ENCODE measurements at places on chromosomes 6 and 20.

DNA sequence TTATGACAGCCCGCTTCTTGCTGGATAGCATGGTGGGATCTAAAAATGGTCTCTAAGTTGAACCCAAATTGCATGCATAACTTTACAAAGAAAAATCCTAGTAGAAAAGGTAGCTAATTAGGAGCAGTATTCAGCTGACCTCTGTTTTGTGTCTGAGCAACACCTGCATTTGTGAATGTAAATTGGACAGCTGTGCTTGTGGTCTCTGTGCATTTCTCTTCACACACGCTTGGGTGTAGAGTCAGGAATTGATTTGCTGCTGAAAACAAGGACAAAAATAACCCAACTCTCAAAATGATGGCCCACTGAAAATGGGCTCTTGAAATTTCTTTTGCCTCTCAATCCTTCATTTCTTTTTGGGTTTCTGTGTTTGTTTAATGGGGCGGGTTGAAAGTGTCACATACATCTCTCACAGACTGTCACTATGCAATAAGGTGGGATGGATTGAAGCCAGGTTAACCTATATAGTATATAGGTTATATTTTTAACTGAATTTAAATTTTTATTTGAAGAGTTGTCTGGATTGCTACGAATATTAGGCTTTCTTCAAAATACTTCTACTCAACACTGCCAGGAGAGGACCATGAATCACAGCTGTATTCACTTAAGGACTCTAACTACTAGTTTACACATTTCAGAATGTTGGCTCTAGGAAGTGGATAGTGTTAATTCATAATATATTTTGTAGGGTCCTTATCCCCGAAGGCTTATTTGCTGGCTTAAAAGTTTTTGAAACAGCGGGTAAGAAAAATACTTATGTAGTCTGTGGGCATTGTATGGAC lies 46.5 kb downstream of the SOBP start:
- DNase-seq, result no peak

GRCh38 chr6:18473755-18474154 lies 86.6 kb downstream of the RNF144B start:
- no peak for DNase-seq

DNA sequence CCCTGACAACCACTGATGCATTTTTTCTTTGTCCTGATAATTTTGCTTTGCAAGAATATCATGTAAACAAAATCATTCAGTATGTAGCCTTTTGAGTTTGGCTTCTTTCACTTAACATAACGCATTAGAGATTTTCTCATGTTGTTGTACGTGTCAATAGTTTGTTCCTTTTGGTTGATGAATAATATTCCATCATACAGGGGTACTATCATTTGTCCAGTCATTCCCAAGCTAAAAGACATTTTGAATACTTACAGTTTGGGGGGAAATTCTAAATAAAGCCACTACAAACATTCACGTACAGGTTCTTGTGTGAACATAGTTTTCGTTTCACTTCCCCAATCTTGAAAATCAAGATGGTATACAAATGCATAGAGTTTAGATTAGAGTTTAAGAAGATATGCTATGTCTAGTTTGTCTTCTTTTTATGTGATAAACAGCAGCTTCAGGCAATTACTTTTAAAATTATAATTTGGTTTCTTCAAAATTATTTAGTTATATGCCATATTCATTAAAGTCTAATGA lies 5.2 kb downstream of the HAO1 start:
- no peak for DNase-seq

DNA sequence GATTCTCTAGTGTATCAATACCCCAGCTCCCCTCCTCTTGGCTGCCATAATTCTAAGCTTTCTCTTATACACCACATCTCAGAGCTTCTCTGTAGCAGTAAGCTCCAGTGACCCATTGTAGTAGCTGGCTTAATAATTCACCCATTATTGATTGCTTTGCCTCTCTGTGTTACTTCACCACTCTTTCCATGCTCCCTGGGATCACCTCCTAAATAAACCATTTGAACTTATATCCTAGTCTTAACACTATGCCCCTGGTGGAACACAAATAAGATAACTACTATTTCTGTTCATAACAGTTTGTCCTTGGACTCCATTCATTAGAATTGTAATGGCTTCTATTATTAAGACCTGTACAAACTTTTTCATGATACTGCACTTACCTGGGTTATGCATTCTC lies 758.9 kb downstream of the KIF16B start:
- DNase-seq, result no peak

DNA sequence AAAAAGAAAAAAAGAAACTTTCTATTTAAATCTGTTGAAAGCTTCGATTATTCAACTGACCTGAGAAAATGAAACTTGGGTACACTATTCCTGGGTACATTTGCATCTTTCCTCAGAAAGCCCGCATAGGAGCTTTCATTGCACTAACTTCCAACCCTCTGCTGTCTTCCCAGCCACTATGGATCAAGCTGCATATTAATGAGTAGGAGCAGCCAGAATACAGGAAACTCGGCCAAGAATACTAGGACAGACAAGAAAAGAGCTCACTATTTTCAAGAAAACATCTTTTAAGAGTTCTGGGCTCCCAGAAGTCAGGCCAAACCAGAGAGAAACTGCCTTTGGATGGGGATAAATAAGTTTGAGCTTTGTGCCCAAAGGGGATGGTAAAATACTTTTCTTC lies 135.0 kb upstream of the CCDC28A start:
- no peak for DNase-seq

GRCh38 chr6:132300323-132300949 lies 100.8 kb downstream of the MOXD1 start:
- DNase-seq, result no peak

- DNase-seq, result no peak
These were observed 41.1 kb downstream of the AKAP12 start for GRCh38 chr6:151280859-151281258.

DNA sequence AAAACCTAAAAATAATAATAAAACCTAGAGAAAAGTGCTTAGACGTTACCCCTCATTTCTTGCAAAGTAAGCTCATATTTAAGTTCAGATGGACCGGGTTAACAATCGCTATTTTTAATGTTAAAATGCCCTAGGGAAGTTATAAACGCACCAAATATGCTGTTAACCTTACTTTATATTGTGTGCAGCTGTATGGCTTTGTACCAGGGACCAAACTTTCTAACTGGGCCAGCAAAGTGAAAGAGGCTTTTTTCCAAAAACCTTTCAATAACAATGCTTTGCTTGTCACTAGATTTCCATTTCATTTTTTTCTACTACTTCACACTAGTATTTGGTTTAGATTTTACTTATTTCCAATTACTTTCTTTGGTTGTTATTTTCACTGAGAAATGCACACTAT lies 248.5 kb downstream of the FOXC1 start:
- no peak for DNase-seq

GRCh38 chr20:53222932-53223331 lies 250.8 kb downstream of the TSHZ2 start:
- no peak for DNase-seq

DNA sequence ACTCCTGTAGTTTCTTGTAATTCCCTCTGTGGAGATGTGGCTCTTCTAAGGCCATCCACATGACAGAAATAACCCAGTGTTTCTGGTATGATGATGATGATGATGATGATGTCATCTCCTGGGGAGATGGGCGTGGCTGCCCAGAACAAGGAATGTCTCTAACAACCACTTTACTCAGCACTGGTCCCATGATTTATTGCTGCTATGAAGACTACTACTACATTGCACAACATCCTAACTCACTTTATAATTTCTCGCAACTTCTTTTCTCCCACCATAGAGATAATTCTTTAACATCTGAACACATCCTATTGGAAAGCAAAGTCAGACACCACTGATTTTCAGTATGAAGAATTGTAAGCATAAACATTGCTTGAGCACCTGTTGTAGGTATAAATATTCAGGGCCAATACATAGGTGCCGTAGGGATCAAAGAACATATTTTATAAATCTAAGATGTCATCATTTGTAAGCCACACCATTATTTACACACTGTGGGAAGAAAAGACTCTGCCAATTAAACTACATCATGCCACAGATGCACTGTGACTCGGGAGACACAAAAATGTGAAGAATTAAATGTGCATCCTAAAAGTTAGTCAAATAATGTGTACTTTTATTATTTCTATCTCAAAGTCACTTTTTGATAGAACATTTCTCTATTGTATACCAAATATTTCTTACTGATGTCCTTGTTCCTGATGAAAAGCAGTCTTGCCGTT lies 6.4 kb downstream of the TPMT start:
- no peak for DNase-seq

- DNase-seq, result no peak
These were observed 179.0 kb upstream of the CST7 start for GRCh38 chr20:24769878-24770627.

- DNase-seq, result peak; percentile 49
These were observed 3.1 kb downstream of the TNF start for GRCh38 chr6:31578184-31579118.

- no peak for DNase-seq
These were observed 30.5 kb upstream of the RIMS4 start for GRCh38 chr20:44840826-44841225.

DNA sequence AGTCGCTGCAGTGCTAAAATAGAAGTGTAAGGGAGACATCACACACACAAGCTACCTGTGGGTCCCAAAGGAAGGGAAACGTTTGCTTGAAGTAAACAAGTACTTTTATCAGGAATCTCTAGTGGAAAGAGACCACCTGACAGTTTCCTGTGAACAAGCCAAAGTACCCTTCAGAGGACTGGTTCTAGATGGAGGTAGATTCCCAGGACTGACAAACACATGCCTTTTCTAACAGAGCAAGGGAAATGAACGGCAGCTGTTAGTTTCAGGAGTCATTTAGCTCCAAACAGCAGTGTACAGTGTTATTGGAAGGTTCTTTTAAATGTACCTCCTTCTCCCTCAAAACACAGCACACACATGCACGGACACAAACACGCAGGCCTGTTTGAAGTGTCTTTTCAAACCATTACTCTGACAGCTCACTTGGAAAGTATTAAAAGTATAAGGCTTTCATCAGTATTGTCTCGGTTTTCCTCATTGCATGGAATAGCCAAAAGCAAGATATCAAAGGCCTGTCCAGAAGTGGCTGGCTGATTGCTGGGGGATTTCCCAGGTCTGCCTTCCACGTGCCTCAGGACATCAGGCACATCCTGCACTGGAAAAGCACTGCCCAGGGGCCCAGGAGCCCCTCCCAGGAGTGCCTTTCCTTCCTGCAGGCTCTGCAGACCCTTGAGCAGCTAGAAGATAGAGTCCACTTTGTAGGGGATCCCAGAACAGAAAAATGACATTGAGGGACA lies 393.2 kb upstream of the SOX4 start:
- DNase-seq, result no peak

DNA sequence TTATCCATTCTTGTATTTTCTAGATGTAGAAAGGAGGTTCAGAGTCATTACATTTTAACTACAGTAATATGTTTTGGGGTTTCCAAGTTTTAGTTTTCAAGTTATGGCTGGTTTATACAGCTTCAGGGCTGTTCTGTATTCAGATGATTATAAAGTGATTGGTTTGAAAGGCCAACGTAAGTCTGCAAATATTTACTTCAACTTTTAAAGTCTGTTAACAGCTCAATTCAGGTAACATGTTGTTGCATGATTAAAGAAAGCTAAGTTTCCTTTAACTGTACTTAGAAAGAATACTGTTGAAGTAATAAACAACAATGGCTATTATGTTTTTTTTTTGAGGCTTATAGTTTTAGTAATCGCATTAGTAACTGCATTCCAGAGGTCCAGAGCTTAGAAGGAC lies 22.8 kb upstream of the GCLC start:
- no peak for DNase-seq

GRCh38 chr6:124683507-124683906 lies 278.7 kb upstream of the RNF217 start:
- DNase-seq, result no peak

- DNase-seq, result no peak
These were observed 149.3 kb downstream of the UTRN start for GRCh38 chr6:144434308-144434990.

DNA sequence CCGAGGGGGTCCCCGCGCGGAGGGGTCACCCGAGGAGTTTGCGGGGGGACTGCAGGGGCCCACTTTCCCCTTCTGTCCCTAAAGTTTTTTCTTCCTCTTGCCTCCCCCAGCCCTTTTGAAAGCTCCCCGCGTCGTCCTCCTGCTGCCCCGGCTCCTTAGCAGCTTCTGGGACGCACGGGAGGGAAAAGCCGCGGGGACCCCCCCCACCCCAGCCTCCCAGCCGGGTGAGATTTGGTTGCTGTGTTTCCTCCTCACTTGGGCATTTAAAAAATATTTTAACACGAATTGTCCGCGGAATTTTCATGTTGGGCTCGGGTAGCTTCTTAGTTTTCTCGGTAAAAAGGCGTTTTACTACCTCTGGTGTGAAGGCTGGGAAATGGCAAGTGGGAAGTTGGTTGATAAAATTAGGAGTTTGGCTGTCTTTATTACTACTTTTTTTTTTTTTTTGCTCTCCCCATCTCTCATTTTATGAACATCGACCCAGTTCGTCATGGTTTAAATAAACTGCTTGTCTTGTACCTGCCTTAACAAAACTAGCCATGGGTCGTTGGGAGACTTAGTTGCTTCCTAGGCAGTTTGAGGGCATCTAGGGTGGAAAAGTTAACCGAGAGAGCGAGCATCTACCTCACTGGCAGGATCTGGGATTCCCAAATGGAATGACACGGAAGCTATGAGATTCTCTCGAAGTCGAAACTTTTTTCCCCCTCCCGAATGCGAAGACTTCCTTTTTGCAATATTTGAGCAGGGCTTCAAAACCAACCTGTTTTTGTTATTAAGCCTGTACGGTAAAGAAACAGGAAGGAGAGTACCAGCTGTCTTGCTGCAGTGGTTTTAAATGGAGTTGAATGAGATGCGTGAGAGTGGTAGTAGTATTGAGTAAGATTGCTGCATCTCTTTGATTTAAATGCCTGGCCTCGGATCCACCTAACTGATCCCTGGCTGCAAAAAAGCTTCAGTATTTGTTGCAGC lies 868 bp downstream of the NCOA3 start:
- DNase-seq, result no peak

All from stimulated activated CD8-positive, alpha-beta memory T cell treated with anti-CD3 and anti-CD28 coated beads, Interleukin-12 subunit alpha, Interleukin-12 subunit beta, amount 100 ng/mL, for 1 hour (primary cell).